GF-D8 (cell line): ENCODE measurements at places on chromosomes 16 and 17.

DNA sequence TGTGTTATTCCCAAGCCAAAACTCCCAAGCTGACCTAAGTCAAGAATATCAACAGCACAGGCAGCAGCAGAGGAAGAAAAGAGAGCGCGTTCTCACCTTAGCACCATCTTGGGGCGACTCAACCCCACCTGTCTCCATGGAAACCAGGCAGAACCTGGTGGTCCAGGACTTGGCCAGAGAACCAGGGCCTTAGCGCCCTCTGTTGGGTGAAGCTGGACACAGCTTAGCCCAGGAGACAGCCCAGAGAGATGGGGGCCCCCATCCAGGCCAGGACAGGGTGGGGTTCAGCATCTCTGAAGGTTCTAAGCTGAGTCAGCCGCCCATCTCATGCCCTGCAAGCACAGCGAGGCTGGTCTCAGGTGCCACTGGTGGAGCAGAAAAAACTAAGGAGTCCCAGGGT is 60.1 kb upstream of the TMEM132E start:
- no peak for DNase-seq

GRCh38 chr17:28926366-28926765 is 23.5 kb upstream of the DHRS13 start:
- no peak for DNase-seq

GRCh38 chr17:44955674-44956425 is 8.3 kb upstream of the KIF18B start:
- DNase-seq = no peak

DNA sequence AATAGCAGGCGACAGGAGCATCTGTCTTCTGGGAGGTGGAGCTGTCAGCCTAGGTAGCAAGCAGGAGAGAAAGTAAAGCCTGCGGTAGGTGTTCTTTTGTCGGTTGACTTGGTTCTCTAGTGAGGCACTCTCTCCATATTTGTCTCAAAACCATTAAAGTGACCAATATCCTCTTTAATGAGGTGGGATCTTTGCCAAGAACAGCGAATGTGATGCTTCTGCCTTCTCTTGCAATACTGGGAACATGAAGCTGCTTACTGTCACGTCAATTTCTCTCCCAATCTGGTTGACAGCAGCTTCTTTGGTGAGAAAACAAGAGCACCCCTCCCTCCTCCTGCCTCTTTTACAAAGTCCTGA is 176.7 kb downstream of the ABCC12 start:
- DNase-seq = no peak

GRCh38 chr16:79876332-79876730 is 275.8 kb upstream of the MAF start:
- DNase-seq = no peak

DNA sequence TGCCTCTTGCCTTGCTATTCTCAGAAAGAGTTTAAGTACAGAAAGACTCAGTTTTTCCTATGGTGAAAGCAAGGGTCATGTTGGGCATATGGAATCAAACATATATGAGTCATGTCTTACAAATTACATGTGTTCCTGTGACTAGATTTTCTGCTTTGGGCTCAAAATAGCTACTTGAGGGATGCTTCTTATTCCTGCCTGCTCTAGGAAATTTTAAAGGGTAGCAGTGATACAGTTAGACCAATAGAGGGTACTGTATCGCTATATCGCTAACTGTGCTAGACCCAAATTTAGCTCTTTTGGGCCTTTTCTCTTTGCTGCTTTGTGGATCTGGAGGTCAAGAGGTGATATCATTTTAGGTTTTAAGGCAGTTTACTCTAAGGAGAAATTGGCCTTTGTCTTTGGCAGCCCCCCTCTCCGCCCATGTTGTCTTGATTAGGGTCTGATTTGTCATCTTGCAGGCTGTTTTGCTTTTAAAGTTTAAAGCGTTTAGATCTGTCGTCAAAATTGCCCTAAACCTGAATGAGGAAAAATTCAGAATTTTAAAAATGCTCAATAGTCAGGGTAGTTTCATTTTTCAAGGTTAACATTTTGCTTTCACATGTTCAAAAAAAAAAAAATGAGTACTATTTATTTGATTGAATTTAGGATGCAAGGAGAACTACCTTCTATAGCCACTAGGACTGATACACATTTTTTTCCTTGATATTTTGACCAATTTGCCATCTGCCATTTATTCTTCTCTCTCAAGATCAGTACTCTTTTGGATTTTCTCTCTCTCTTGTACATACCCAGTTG is 8.8 kb downstream of the NFATC3 start:
- DNase-seq = no peak
